ENCODE measurements at places on chromosomes 7 and 10. TPM values are rescaled to one million over a fixed set of nuclear protein-coding genes. Genes with fewer than 3 reads are reported as not detected.

The MAPK8 gene
- 63.6 TPM for total RNA-seq

The MGAM2 gene
- not detected for total RNA-seq

DNA sequence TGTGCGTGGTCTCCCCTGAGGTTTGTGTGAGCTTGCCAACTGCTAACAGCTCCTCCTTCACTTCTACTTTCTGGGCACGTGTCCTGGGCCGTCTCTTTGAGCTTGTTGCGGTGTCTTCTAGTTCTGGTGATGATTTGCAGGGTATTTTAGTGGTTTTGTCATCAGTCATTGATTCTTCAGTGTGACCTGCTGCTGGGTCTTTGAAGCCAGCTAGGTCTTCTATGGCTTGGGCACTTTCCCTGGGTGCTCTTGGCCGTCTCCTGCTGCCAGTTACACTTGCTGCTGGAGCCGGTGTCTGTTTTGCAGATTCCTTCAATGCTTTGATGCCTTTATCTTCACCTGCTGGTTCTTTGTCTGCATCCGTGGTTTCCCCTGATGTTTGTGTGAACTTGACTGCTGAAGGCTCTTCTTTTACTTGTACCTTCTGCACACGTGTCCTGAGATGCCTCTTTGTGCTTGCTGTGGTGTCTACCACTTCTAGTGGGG lies 23.0 kb downstream of the MKI67 start:
- no peak for DNase-seq

The AMZ1 gene
- 4.4 TPM for total RNA-seq

- DNase-seq = no peak
Observed at GRCh38 chr7:115680921-115681320, 349.6 kb downstream of the TFEC start.
